ENCODE measurements at places on chromosomes 4 and X. TPM values are rescaled to one million over a fixed set of nuclear protein-coding genes. Genes with fewer than 3 reads are reported as not detected.

The CLNK gene
- not detected for total RNA-seq

The VCX3B gene
- total RNA-seq = not detected

The TMEM255A gene
- not detected for total RNA-seq

The RAB40A gene
- 0.10 TPM for total RNA-seq
